Mesothelial cell of epicardium (in vitro differentiated cells): ENCODE measurements at places on chromosomes 2 and 18.
A peak's percentile ranks its signal among the peaks of the same experiment; 100 is the strongest.

DNA sequence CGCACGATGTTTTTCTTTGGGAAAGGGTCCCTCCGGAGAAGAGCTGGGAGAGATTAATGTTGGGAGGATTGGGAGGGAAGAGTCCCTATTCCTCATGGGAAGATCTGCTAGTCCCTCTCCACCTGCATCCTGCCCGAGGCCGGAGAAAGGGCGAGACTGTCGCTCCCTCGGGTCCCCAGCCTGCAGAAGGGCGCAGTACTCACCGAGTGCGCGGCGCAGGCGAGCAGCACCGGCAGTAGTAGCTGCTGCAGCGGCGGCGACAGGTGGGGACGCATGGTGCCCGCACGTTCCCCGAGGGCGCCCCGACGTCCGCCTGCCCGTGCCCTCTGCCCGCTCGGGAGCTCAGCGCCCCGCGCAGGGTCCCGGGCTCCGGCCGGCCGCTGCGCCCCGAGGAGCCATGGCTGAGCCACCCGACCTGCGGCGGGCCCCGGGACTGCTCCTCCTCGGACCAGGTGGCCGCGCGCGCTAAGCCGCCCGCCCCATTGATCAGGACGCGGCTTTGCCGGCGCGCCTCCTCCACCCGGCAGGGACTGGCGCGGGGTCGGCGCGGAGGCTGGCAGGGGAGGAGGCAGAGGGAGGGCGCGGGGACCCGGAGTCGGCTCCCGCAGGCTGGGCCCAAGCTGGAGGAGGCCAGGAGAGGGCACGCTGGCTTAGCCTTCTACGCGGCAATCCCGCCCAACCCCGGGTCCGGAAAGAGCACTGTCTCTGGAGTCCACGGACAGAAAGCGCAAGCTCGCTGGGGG lies at the start of gene SCTR:
SCTR (minus strand) TSS at position 532 of the 743 bp plus-strand sequence; CDS start at position 275, 257 bp downstream.
- H3K4me3 ChIP-seq, result peak within 1 kb of the TSS; percentile 66
- peaks cover 14% of the 10 kb centered on the region for H3K4me1 ChIP-seq
- DNase-seq, result no peak
- H3K27me3 ChIP-seq, result peaks cover 85% of the 10 kb centered on the region

DNA sequence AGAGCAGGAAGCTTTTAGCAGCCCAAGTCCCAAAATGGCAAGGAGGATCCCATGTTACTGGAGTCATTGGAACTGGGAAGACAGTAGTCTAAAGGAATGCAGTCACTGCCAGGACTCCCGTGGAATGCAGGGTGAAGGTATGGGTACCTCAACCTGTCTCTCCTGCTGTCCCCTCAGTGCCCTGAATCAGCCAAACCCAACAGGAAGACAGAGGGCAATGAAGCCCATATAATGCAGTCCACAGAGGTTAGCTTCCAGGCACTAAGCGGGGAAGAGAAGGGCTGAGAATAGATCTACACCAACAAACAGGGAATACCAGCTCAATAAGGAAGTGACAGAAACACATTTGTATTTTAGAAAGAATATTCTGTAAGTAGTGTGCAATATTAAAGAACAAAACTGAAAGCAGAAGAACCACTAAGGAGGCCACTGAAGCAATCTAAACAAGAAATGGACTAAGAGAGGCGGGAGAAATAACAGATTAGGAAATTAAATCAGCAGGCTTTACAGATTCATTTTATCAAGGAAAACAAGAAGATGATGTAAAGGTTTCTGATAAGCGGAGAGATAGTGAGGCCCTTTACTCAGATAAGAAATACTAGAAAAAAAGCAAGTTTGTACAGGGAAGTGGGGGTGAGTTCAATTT lies 8.3 kb downstream of the NEMP2 start:
- no peaks in the 10 kb centered on the region for H3K27me3 ChIP-seq
- peak overlapping the region; percentile 13 for H3K4me3 ChIP-seq
- peaks cover 59% of the 10 kb centered on the region for H3K4me1 ChIP-seq
- DNase-seq, result no peak
- peak overlapping the region; percentile 82 for H3K27ac ChIP-seq

GRCh38 chr2:85709401-85709811 lies 15.2 kb downstream of the GNLY start:
- no peak overlapping the region for H3K27ac ChIP-seq
- DNase-seq, result no peak
- peaks cover 12% of the 10 kb centered on the region for H3K27me3 ChIP-seq
- H3K4me1 ChIP-seq, result peaks cover 13% of the 10 kb centered on the region
- H3K4me3 ChIP-seq, result no peak overlapping the region

DNA sequence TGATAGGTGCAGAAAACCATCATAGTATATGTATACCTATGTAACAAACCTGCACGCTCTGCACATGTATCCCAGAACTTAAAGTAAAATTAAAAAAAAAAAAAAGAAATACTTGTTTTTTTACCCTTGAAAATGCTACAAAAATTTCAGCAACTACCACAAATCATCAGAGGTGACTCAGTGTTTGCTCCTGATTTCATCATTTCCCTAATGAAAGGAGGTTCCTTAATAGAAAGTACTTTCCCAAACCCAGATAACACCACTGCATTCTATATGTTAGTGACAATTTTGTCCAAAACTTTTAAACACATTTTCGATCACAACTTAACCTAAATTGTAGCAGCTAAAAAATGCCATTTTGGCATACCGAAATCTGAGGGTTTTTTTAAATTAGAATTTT lies 163.3 kb downstream of the SLC39A10 start:
- no peaks in the 10 kb centered on the region for H3K36me3 ChIP-seq
- DNase-seq, result no peak

GRCh38 chr2:239780236-239780994 lies 244.7 kb downstream of the NDUFA10 start:
- peaks cover 15% of the 10 kb centered on the region for H3K4me1 ChIP-seq
- no peak overlapping the region for H3K4me3 ChIP-seq
- H3K36me3 ChIP-seq, result no peaks in the 10 kb centered on the region
- peaks cover 33% of the 10 kb centered on the region for H3K27me3 ChIP-seq

DNA sequence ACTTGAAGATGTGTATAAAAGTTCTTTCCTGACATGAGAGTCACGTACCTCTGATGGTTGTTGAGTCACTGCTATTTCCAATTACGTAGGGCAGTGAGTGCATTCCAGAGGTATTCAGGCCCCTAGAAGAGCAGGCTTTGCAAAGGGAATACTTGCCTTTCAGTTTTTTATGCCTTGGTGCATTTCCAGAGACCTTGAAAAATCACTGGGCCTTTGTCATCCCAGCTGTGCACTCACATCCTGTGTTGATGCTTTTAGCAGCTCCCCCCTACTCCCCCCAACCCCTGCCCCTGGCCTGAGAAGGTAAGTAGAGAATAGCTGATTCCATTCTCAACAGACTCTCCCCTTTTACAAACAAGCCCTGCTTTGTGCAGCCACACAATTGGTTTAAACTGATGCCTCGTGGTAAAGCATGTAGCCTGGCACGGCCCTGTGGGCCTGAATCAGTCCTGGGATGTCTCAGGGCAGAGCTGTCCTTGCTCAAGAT lies 174.2 kb downstream of the PRPF40A start:
- H3K4me3 ChIP-seq, result no peak overlapping the region
- H3K27ac ChIP-seq, result peak overlapping the region; percentile 93
- peaks cover 25% of the 10 kb centered on the region for H3K4me1 ChIP-seq
- no peaks in the 10 kb centered on the region for H3K27me3 ChIP-seq
- DNase-seq, result no peak
- no peaks in the 10 kb centered on the region for H3K36me3 ChIP-seq
